Cortex of kidney (tissue), 1 donor: ENCODE measurements at places on chromosomes 6 and 20.

DNA sequence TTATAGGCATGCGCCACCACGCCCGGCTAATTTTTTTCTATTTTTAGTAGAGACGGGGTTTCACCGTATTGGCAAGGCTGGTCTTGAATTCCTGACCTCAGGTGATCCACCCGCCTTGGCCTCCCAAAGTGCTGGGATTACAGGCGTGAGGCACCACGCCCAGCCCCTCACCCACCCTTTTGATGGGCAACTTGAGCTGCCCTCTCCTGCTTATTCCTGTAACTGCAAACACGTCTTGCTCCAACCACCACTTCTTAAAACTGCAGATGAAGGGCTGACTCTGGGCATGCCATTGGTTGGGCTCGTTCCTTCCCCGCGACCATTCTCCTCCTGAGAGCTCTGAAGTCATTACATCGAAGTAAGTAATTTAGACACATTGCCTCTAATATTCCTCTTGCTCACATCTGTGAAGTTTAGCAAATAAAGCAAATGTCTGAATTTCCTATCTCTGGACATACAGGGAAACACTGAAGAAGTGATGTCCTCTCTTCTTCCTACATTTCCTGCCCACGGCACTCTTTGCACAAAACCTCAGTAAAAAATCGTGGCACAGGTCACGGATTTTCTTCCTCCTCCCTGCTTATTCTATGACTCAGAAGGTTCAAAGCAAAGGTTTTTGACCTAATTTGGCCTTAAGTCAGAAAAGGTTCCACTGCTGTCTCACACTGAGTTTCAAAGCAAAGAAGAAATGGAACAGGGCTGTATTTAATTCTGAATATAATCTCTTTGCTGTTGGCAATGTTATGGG is 117.5 kb downstream of the GMPR start:
- DNase-seq: no peak

- no peak for DNase-seq
Observed at GRCh38 chr6:41404182-41404845, 68.9 kb downstream of the NCR2 start.

DNA sequence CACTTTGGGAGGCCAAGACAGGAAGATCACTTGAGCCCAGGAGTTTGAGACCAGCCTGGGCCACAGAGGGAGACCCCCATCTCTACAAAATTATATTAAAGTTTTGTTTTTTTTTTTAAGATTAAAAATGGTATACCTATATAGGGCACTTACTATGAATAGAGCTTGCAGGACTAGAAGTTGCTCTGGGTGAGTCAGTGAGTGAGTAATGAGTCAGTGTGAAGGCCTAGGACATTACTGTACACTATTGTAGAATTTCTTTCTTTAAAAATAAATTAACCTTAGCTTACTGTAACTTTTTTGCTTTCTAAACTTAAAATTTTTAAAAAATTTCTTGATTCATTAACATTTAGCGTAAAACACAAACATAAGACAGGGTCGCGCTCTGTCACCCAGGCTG is 29.7 kb downstream of the STK35 start:
- DNase-seq: no peak

DNA sequence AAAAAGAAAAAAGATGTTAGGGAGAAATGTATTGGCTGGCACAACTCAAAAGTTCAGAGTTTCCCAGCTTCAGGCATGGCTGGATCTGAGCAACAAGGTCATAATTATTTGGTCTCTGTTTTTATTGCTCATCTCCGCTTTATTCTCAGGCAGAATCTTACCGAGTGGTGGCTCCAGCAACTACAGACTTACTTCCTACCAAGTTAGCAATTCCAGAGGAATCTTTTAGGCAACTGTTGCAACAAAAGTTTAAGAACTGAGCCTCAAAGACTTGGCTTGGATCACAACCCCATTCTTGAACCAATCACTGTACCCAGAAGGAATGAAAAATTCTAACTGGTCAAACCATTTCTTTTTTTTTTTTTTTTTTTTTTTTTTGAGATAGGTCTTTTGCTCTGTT is 35.5 kb upstream of the NCOA3 start:
- no peak for DNase-seq
